ENCODE measurements at places on chromosomes 4 and X. TPM values are rescaled to one million over a fixed set of nuclear protein-coding genes. Genes with fewer than 3 reads are reported as not detected.

DNA sequence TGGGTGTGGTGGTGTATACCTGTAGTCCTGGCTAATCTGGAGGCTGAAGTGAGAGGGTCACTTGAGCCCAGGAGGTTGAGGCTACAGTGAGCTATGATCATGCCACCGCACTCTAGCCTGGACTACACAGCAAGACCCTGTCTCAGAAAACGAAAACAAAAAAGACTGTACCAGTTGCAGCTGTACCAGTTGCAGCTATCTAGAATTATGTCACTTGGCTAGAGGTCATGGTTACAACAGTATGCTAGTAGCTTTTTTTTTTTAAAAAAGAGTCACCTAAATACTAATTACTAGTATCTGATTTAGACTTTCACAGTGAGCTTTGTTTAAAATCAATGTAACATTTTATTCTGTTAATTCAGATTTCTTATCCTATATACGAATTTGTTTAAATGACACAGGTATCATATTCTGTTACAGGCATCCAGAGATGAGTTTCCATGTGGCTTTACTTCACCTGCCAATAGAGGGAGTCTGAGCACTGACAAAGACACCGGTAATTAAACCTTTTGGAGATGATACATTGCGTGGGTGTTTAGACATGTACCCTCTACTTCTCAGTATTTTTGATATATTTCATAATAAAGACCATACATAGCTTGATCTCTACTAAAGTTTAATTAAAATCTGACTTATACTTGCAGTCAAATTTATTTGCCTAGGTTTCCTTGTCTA, 100.2 kb upstream of the IL13RA1 start:
- peak; percentile 45 for DNase-seq

GRCh38 chr4:78298618-78299017, 241.5 kb downstream of the FRAS1 start:
- DNase-seq, result no peak

- no peak for DNase-seq
Observed at GRCh38 chr4:82517043-82517442, 44.7 kb downstream of the TMEM150C start.

DNA sequence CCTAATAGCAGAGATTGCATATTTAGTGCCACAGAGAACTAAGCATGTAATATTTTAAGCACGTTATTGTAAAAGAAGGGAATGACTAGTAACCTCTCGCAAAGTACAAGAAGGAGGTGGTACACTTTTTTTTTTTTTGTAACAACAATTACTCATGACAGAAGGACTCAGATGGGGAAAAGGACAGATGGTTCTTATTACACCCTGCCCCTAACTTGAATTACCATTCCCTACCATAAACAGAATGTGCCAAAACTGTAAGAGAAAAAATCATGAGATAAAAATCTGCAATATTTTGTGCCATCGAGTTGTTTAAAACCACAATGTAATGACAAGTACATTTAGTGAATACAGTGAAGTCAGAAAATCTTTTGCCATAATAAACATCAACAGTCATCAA, 33.0 kb upstream of the RAPGEF2 start:
- no peak for DNase-seq

DNA sequence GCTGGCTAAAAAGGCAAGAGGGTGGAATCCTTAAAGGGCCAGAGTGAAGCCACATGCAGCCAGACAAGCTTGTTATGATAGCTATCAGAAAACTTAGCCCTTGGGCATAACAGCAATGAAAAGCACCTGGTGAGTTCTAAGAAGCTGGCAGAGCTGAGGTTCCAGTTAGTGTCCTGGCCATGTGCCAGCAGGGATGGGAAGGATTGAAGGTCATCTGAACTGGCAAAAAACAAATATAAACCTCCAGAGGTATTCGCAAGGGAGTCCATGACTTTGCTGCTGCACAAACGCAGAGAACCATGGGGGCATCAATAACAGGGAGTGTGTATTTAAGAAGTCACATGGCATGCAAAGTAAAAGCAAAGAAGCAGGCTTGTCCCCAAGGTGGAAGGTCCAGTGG, 208.9 kb downstream of the FAM47A start:
- DNase-seq, result no peak

DNA sequence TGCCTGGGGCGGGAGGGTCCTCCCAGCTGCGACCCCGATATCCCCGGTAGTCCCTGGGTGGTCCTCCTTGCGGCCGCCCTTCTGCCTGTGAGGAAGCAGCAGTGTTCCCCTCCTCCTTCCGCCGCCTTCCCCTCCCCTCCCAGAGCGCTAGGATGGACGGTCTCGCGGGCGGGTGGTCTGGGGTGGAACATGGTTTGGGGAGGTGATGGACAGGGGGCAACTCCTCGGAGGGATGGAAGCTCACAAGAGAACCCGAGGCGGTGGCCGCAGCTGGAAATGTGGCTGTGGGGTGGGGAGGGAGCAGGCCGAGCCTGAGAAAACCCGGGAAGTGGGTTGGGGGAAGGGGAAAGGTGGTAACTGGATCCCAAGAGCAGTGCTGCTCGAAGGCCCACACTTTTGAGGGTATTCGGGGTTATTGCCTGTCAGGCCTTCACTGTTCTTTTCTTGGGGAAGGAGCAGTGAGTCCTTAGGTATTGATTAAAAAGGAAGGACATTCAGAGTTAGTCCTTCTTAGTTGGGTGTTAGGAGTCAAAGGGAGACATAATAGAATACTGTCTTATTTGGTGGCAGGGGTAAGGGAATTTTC, 581 bp downstream of the UBE2K start:
- peak; percentile 67 for DNase-seq

DNA sequence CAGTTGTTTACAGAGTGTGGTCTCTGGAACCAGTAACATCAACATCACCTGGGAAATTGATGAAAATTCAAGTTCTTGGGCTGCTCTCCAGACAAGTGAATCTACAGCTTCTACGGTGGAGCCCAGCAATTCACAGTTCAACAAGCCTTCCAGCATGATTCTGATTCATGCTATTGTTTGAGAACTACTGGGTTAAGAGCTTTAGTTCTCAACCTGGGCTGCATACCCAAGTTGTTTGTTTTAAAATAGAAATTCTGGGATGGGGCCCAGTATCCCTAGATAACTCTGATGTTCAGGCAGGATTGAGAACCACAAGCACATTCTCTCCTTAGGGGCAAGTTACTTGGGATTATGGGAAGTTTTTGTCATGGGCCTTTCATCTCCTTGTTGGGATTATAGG, 37.9 kb upstream of the PGK1 start:
- no peak for DNase-seq

DNA sequence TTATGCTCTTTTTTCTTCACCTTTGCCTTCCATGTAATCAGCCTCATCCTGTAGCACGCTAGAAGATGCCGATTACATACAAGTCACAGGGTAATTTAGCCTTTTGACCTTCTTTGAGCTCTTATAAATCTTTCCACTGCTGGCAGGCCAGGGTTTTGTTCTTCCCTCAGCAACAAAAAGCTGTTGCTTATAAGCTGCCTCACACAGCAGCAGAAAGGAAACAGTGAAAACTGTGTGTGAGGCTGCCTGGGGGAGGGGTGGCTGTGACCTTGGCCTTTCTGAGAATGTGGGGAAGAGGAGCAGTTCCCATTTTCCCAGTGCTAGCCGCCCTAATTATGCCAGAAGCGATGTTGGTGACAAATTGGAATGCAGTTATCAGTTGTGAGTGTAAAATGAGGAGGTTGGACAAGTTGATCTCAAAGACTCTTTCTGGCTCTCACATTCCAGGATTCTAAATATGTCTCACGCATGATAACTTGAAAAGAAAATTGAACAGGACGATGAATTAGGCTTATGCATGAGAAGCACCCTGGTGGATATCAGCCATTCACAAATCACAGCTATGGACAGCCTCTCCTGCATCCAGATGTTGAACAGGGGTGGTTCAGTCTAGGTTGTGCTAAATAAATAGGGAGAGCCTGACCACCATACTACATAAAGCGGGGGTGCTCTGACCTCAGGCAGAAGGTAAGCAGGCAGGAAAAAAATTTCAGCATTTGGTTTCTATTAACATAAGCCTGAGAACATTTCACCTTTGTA, 25.7 kb downstream of the SLITRK2 start:
- no peak for DNase-seq

Gene GJB1
- 1.1 TPM for total RNA-seq

Measured in SJCRH30 (cell line).